NCI-H1092 (cell line): ENCODE measurements at places on chromosomes 2 and 18.
A peak's percentile ranks its signal among the peaks of the same experiment; 100 is the strongest.

DNA sequence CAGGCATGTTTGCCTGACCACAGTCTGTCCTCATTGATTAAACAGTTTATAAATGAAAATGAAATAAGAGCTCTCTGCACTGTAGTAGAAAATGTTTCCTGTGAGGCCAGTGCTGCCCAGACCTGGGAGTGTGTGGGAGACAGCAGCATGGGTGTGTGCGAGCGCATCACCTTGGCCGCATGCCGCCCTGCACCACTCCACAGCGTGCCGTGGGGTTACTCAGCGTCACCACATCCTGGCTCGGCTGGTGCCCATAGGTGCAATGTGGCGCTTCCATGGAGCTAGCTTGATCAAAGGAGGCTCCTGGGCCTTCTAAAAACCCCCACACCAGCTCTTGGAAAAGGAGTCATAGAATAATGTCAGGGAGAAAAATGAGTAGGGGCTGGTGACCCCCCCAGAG, 76.0 kb upstream of the EPC2 start:
- DNase-seq: no peak

- DNase-seq: no peak
Measured at GRCh38 chr2:179059026-179059700, 9.2 kb upstream of the CCDC141 start.

GRCh38 chr18:49111191-49111988, 160.6 kb upstream of the SMAD7 start:
- DNase-seq: no peak

DNA sequence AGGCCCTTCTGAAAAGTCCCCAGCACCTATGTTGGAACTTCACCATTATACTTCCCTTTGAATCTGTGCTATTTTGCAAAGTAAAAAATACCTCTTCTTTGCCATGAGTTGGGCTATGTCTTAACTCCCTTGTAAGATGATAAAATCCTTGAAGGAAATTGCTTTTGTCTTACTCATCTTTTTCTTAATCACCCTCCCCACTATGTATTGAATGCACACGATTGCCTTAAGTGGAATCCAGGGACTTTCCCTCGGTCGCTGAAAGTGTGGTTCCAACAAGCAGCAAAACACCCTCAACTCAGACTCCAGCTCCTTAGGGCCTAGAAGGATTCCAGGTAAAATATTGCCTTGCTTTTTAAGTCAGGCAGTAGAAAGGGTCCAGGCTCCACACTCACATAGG, 173.2 kb upstream of the ARL4C start:
- no peak for DNase-seq

GRCh38 chr2:233118648-233119000, 58.5 kb downstream of the INPP5D start:
- no peak for DNase-seq

DNA sequence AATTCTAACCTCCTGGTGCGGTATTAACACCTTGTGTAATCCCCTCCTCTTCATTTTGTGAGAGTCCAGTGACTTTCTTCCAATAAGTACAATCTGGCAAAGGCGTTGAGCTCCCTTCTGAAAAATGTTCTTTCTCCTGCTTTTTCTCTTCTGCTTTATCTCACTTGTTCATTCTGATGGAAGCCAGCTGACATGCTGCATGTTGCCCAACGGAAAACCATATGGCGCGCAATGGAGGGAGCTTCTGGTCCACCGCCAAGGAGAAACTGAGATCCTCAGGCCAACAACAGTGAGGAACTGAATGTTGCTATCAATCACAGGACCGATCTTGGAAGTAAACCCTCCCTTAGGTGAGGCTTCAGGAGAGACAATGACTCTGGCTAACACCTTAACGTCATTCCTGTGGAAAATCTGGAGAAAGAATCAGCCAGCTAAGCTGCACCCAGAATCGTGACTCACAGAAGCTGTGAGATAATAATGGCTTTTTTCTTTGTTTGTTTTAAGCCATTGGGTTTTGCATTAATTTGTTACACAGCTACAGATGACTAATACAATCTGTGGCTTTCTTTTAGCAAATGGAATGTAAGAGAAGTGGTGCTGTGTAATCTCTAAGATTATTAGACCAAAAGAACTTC, 1323.9 kb upstream of the DDX18 start:
- no peak for DNase-seq

DNA sequence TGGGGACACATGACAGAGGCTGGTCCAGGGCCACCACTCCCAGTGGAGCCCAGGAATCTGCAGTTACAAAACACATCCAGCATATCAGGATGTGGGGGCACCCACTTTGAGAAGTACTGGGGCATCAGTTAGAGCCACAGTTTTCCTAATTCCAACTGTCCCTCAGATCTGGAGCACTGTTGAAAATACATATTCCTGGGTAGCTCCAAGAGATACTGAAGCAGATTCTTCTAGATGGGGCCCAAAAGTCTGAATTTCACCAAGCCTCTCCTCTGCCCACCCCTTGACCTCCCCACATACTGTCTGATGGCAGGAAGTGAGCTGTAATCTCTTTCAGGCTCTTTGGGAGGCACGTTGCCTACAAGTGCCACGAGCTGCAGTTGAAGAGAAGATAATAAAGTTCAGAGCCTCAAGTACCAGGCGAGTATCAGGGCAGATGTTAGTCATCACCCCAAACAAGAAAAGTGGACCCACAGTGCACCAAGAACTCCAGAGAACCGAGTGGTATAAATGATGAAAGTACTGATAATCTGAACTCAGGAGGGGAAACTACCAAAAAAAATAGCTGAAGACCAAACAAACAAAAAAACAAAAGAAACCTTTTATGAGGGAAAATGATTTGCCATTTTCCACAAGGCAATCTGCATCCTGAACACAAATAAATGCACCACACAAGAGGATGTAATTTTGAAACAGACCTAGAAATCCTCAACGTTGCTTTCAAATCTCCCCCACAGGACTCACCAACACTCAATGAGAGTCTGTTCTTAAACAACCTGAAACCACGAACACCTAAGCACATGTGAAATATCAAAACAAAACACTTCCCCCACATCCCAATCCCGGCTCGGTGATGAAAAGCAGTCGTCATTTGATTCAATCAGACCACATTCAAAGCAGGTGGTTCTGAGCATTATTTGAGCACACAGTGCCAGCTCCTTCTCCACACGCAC, 98.7 kb downstream of the TCF4 start:
- peak; percentile 58 for DNase-seq

DNA sequence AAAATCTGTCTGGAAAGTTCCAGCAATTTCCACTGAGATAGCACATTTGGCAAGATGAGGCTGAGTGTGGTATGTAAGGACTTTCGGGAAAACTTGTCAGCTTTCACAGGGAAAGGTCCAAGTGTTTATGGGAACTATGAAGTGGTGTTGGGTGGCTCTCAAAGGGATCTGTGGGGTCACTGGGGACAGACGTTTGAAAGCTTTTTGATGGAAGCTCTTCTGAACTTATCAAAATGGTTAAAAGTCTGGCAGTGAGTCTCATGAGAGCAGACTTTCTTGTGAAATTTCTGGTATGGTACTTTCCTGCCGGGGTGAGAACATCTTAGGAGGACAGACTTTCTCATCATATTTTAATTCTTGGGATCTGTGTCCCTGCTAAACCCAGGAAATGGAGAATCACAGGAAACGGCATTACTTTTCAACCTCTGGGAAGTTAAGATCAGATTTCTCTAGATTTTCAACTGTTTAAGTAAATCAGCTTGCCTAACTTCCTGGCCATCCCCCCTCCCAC, 546.3 kb upstream of the ZEB2 start:
- DNase-seq: no peak

DNA sequence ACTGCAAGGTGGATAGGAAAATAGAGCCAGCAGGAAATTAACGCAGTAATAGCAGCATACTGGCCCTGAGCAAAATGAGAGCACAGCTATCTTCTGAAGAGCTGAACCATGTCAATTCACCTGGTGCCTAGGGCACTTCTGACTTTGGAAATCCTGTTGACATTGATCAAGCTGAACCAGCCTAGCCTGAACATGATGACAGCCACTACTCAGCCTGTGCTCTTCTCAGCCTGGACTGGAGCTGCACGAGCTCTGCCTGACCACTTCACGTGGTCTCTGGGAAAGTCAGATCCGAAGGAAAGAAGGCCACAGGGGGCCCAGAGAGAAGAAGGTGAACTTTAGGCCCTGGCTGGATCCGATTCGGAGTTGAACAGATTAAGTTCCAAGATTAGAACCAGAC, 421.9 kb downstream of the LPIN1 start:
- no peak for DNase-seq

DNA sequence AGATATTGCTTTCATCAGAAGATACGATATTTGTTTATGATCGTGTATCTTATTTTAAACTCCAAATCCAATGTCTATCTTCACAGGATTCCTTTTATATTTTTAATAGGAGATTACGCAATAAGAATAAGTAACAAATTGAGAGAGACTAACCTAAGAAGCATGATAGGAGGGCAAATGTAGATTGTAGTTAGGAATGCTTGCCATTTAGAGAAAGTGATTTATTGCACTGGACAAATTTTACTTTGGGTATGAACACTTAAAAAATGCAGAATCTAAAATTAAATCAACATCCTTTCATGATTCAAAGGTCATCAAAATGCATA, 563.4 kb upstream of the POU3F3 start:
- no peak for DNase-seq

DNA sequence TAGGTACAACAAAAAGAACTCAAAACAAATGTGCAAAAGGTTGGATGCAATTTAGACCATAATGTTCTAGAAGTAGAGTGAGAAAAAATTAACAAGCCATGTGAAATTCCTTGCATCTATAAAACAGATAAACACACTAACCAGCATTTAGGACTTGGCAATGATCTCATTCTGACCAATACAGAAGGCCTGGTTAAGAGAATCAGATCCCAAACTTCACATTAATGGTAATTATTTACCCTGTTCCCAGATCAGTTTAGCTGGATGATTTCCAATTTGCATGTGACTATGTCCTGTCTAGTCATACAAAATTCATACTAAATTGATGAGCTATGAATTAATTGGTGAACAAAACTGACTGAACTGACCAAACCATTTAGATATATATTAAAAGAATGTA, 98.4 kb upstream of the FIGN start:
- DNase-seq: no peak
